ENCODE measurements at places on chromosomes 13 and 19.

DNA sequence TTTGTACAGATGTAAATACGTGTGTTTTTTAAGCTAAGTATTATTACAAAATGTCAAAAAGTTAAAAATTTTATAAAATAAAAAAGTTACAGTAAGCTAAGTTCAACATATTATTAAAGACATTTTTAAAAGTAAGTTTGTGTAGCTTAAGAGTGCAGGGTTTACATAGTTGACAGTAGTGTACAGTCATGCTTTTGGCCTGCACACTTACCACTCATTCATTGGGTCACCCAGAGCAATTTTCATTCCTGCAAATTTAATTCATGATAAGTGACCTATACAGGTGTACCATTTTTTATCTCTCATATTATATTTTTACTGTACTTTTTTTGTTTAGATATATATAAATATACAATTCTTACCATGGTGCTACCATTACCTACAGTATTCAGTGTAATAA is 769.9 kb upstream of the SLITRK6 start:
- DNase-seq: no peak

DNA sequence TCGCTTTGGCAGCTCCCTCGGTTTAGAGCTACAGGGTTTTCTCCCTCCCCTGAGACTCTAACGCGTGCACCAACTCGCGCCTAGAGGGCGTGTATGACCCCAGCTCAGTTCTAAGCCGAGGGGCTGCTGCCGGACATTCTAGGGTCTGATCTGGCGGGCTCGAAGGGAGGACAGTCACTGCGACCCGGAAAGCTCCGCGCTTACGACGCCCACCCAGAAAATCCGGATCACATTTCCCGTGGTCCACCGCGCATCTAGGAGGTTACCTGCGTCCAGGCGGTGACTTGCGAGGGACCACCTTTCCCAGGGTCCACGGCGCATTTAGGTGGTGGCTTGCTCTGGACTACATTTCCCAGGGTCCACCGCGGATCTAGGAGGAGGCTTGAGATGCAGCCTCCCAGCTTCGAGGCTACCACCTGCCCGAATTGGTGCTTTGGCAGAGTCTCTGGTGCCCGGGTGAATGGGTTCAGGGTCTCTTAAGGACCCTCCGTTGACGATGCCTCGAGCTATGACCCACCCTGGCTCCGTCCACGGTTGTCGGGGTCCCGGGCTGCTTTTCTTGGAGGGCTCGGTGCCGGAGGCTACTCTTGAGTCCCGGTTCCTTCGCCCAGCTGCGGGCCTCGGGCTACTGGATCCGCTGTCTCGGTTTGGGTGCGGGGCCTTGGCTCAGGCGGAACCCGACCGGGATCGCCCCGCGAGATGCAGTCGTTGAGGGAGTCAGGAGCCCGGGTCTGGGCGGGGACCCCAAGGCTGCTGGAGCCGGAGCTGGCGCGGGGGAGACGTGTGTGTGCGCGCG is 30.5 kb downstream of the ZNF146 start:
- DNase-seq: no peak

DNA sequence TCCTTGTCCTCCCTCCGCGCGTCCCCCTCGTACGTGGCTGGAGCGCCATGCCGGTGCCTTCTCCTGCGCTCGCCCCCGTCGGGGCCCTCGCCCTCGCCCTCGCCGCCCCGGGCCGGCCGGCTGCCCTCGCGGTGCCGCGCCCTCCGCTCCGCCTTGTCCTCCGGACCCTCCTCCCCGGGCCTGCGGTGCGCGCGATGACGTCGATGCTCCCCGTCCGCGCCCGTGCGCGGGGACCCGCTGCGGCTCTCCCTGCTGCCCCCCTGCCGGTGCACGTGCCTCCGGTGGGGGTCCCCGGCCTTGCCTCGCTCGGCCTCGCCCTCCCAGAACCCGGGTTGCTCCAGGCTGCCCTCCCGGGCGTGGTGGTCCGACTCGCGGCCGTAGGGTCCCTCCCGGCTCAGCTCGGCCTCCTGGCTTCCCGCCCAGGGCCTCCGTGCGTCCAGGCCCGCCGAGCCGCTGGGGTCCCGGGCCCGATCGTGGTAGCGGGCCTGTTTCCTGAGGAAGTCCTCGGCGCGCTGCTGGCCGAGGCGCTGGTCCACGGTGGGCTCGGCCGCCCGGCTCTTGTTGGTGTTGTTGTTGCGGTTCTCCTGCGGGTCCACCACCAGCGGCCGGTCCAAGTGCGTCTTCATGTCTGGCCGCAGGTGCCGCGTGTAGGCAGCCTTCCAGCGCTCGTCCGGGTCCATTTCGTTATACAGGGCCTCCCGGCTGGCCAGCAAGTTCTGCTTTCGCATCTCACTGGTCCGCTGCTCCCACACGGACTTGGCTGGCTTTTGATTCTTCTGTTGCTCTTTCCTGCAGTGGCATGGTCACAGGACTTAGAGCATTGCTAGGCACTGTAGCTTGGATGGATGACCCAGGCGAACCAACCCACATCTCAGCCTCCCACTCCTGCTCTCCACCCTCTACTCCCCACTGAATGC is 148.6 kb downstream of the IER2 start:
- no peak for DNase-seq

DNA sequence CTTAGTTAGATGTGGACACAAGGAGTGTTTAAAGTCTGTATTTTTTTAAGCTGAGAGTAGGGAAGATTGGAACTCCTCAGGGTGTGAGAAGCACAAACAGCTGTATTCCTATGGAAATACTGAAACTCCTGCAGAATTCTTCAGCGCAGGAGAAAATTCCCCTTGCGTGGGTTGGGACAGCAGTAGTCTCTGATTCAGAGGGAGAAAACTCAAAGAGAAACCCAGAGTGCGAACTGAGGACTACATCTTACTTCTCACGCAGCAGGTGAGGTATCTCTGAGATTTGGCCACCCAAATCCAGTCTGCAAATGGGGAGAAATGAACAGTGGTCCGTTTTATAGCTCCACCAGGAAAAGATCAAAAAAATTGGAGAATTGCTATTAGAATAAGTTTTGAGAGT is 60.9 kb downstream of the FRY start:
- DNase-seq: no peak

- DNase-seq: peak; percentile 61
Measured at GRCh38 chr19:913080-913748, at the start of gene R3HDM4. R3HDM4 (minus strand) TSS chr19:913219; CDS start chr19:913157, 62 bp downstream.

DNA sequence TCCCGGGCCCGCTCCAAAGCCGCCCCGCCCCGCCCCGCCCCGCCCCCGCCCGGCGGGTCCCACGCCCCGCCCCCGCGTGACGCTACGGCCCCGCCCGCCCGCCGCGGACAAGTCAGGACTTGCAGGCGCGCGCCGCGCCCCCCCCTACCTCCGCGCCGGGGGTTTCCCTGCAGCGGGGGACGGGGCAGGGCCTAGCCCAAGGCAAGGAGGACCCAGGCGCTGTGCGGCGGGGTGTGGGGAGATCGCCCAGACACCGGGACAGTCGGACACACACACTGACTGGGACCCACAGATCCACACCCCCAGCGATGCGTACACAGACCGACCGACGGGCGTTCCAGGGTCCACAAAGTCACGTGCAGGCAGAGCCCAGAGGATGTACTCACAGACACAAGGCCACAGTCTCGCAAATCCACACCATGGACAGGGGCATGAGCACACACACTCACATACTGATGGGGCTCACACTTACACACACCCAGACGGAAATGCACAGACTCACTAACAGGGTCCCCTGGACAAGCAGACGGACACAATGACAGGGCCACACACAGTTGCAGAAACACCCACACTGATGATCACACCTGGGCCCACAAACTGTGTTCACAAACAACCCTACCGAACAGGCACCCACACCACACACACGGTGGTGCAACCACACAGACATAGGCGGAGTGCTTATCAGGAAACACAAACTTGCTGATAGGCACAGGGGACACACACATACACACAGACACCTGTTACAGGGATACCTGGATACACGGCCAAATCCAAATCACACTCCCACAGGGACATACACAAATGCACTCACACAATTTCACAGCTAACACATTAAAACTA is 436 bp upstream of the BBC3 start:
- DNase-seq: peak; percentile 41

Data from NCI-H446 (cell line).